ENCODE measurements at places on chromosomes 16 and 17. TPM values are rescaled to one million over a fixed set of nuclear protein-coding genes. Genes with fewer than 3 reads are reported as not detected.

SRCIN1 gene
- polyA plus RNA-seq, result 1.2 TPM

SOST gene
- not detected for polyA plus RNA-seq

KRTAP2-2 gene
- polyA plus RNA-seq, result not detected

PIPOX gene
- 0.74 TPM for polyA plus RNA-seq

PYDC1 gene
- 2.3 TPM for polyA plus RNA-seq

FSCN2 gene
- polyA plus RNA-seq, result 2.8 TPM

TBX21 gene
- 0.15 TPM for polyA plus RNA-seq

ADAD2 gene
- 1.4 TPM for polyA plus RNA-seq

DLX4 gene
- polyA plus RNA-seq, result 0.41 TPM

TLE7 gene
- polyA plus RNA-seq, result not detected

RNF222 gene
- polyA plus RNA-seq, result 0.09 TPM

SALL1 gene
- 0.06 TPM for polyA plus RNA-seq

LAT gene
- polyA plus RNA-seq, result 2.2 TPM

SMIM36 gene
- polyA plus RNA-seq, result 0.09 TPM

TNFSF13 gene
- polyA plus RNA-seq, result 4.0 TPM

All from hindlimb muscle (tissue), 1 donor.